ENCODE measurements at places on chromosomes 3 and 15.

GRCh38 chr15:64530918-64531317, 70.5 kb downstream of the ZNF609 start:
- no peaks in the 10 kb centered on the region for H3K27me3 ChIP-seq
- no peak overlapping the region for H3K27ac ChIP-seq
- 0 out of 2 replicates have a peak, but pooled peaks cover 1% of the 10 kb centered on the region for H3K4me1 ChIP-seq
- no peak overlapping the region for H3K4me3 ChIP-seq

DNA sequence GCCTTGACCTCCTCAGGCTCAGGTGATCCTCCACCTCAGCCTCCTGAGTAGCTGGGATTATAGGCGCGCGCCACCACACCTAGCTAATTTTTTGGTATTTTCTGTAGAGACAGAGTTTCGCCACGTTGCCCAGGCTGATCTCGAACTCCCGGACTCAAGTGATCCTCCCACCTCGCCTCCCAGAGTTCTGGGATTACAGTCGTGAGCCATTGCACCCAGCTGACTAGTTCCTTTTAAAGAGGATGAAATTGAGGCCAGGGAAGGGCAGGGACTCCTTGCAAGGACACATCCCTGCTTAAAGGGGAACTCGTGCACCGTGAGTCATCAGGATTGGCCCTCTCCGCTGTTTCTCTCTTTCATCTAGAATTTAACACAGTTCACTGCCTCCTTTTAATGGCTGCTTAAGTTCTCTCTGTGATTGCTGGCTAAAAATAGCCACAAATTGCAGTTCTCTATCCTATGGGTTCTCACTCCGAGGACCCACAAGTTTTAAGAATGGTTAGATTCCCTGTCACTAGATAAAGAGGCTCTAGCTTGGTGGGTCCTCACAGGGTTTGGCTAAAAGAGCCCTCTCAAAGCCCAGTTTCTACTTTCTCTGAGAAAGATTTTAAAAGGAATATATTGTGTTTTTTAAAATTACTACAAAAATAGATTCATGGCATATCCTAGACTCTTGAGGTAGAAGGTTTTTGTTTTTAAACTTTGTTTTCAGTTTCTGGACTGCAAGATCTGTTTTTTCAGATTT, 1.4 kb downstream of the CRTAP start:
- H3K36me3 ChIP-seq: no peaks in the 10 kb centered on the region
- DNase-seq: no peak
- peaks cover 4% of the 10 kb centered on the region for H3K4me1 ChIP-seq

DNA sequence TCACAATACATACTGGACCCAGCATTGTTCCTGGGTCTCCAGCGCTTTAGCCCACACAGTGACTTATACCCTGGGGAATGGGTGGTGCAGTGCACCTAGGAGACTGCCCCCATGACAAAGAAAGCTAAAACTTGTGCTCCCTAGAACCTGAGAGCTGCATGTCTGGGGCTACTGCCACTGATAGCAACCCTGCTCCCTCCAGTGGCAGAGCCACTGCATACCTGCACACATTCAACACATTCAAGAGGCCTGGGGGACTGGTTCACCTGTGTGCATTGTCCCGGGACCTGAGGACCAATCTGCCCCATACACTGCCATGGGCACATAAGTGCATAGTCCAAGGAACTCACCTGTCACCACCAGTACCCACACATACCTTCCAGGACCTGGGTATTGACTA, 302.7 kb upstream of the MANF start:
- H3K27me3 ChIP-seq: no peaks in the 10 kb centered on the region
- no peaks in the 10 kb centered on the region for H3K36me3 ChIP-seq
- no peak overlapping the region for H3K27ac ChIP-seq
- H3K4me1 ChIP-seq: no peaks in the 10 kb centered on the region
- H3K4me3 ChIP-seq: no peak overlapping the region
- DNase-seq: no peak

- no peaks in the 10 kb centered on the region for H3K27me3 ChIP-seq
- H3K27ac ChIP-seq: no peak overlapping the region
- H3K4me1 ChIP-seq: peaks cover 1% of the 10 kb centered on the region
- no peak overlapping the region for H3K4me3 ChIP-seq
Measured at GRCh38 chr15:95327661-95328060, 1002.8 kb upstream of the NR2F2 start.

DNA sequence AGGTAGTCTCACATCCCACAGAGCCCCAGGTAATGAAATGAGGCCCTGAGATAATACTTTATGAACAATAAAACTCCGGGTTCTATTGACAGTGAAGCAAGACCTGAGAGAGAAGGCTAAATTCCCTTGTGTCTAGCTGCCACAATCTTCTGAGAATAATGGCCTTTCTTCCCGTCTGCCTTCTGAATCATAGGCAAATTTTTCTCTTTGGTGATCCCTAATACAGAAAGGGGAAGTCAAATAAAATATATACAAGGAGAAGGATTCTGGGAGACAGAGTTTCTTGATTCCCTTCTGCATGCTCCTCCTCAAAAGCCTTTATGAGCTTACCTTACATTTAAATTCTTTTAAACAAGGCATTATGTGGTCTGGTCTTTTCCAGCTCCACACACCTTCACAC, 29.9 kb upstream of the CCR2 start:
- no peaks in the 10 kb centered on the region for H3K36me3 ChIP-seq
- H3K27ac ChIP-seq: no peak overlapping the region
- DNase-seq: no peak
- H3K4me3 ChIP-seq: no peak overlapping the region
- no peaks in the 10 kb centered on the region for H3K27me3 ChIP-seq

DNA sequence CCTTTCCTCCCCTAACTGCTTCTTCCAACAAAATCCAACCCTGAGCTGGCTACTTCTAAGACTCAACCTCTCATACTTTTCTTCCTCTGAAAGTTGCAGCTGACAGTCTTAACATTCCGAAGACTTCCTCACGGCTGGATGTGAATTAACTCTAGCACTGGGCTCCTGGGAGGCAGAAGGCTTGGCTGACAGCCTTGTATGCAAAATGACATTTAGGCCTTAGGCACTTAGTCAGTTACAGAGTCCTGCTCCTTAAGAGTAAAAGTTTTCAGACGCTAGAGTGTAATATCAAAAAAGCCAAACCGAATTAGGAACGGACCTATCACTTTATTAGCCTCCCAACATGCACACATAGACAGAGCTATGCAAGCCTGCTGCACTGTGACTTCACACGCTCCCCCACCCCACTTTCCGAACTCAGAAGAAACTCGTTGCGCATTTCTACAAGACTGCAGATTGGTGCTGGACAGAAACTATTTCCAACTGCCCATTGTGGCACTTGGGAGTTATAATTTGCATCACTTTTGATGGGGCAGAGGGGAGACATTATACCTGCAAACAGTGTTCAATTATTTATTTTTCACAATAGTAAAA, 15.5 kb upstream of the ANXA2 start:
- H3K4me1 ChIP-seq: no peaks in the 10 kb centered on the region
- no peaks in the 10 kb centered on the region for H3K27me3 ChIP-seq
- no peak for DNase-seq
- H3K36me3 ChIP-seq: no peaks in the 10 kb centered on the region
- H3K4me3 ChIP-seq: no peak overlapping the region

GRCh38 chr15:63476229-63476632, 28.2 kb upstream of the USP3 start:
- H3K27me3 ChIP-seq: no peaks in the 10 kb centered on the region
- DNase-seq: no peak
- H3K27ac ChIP-seq: no peak overlapping the region

DNA sequence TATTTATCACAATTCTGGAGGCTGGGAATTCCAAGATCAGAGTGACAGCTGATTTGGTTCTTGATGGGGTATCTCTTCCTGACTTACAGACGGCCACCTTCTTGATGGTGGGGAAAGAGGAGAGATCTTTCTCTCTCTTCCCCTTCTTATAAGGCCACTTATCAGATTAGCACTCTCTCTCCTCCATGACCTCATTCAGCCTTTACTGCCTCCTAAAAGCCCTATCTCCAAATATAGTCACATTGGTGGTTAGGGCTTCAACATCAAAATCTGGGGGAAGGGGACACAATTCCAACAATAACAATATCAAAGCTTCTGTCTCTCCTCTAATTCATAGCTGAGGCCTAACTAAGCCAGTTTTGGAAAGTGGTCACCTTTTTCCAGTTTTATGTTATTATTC, 91.7 kb upstream of the MBNL1 start:
- H3K27ac ChIP-seq: no peak overlapping the region
- H3K4me1 ChIP-seq: no peaks in the 10 kb centered on the region
- no peaks in the 10 kb centered on the region for H3K36me3 ChIP-seq
- no peak for DNase-seq
- no peaks in the 10 kb centered on the region for H3K27me3 ChIP-seq
- H3K4me3 ChIP-seq: no peak overlapping the region

DNA sequence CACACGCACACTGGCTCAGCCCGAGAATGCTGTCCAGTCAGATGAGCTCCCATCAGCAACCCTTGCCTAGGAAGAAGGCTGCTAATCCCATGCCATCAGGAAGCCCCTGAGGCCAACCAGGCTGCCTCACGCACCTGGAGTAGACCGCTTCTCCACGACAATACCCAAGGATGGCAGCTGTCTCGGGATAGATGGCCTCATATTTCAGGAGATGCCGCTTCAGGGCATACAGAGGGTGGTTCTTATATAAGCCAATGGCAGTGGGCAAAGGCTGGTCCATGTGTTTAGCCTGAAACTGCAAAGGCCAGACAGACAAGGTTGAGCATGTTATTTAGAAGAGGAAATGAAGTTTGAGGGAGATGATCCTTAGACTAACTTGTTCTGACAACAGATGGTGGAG, 22.2 kb downstream of the XPC start:
- H3K27me3 ChIP-seq: no peaks in the 10 kb centered on the region
- no peak overlapping the region for H3K4me3 ChIP-seq
- H3K36me3 ChIP-seq: peaks cover 39% of the 10 kb centered on the region
- H3K27ac ChIP-seq: no peak overlapping the region

Data from iPS DF 6.9 (cell line).